CD8-positive, alpha-beta memory T cell (primary cell): ENCODE measurements at places on chromosomes 7 and 10. TPM values are rescaled to one million over a fixed set of nuclear protein-coding genes. Genes with fewer than 3 reads are reported as not detected.

SPDYE5 gene
- total RNA-seq, result not detected

ATP6V0A4 gene
- total RNA-seq, result not detected

SLC13A1 gene
- not detected for total RNA-seq

FAM204A gene
- 71.6 TPM for total RNA-seq

DNA sequence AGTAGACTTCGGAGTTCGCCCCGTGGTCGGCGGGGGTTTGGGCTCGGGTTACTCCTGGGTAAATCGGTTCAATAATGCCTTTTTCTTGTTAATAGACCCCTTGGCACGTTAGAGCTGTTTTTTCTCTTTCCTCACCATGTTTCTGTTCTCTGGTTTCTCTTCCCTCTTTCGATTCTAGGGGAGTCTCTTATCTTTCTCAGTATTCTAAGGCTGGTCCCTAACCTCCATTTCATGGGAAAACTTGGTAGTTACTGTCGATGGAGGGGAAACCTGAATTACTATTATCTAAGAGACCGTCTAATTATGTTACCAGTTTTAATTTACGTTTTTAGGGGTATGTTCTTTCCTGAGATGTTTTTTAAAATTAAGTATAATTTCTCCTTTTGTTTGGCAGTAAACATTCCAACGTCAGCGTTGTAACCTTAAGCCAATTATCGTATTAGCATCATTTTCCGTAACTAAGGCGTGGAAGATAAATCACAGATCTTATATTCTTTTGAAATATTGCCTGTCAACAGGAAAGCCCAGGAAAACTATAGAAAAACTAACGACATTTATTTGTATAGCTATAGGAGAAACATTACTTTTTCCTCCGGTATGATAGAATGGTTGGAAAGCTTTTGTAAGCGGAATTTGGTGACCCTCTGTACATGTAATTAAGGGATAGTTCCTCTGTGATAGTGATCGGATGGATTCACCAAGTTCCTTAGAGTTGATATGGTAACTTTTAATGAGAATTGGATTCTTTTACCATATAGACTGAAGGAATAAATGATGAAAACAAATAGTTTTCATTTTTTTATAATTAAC lies 847 bp downstream of the BTAF1 start:
- DNase-seq, result no peak

DNA sequence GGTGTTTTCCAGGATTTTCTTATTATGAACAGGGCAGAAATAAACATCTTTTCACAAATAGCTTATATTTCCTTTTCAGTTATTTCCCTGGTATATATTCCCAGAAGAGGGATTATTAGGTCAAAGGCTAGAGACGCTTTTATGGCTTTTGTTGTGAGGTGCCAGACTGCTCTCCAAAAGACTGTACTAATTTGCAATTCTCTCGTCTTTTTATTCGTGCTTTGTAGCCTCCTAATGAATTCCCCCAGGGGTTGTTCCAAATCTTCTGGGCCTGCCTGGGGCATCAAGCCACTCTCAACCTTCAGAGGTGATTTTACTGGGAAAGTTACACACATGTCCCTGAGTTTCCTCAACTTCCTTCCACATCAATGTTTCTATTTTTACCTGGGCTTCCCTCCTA lies 34.0 kb upstream of the R3HCC1L start:
- DNase-seq, result no peak

GRCh38 chr10:19606968-19607367 lies 209.3 kb upstream of the PLXDC2 start:
- DNase-seq, result no peak

DNA sequence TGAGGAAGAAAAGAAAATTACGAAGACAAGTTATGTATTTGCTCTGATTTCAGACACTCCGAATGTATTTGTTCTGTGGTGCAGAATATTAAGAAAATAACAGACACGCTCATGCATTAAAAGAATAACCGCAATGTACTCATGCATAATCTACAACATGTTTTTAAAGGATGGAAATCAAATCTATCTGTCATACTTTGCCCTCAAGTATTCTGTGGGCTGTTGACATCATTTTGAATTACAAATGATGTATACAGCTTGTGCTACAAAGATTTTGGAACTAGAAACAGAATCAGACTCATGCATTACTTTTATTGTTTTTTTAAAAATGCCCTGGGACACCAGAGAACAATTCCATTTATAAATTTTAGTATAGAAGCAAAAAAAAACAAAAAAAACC lies 69.9 kb downstream of the APBB1IP start:
- DNase-seq, result no peak

DNA sequence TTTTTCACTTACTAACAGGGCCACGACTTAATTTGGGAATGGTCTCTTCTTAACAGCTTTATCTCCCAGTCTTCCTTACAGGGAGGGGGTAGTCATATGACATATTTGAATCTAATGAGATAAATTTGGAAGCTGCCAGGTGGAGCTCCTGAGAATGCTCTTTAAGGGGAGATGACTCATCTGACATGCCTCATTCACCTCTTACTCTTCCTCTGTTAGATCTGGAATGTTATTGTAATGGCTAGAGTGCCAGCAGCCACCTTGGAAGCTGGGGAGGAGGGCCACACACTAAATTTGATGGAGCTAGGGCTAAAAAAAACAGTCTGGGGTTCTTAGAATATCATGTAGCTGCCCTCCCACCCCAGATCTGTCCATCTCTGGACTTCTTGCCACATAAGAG lies 22.7 kb downstream of the HECW1 start:
- no peak for DNase-seq

DNA sequence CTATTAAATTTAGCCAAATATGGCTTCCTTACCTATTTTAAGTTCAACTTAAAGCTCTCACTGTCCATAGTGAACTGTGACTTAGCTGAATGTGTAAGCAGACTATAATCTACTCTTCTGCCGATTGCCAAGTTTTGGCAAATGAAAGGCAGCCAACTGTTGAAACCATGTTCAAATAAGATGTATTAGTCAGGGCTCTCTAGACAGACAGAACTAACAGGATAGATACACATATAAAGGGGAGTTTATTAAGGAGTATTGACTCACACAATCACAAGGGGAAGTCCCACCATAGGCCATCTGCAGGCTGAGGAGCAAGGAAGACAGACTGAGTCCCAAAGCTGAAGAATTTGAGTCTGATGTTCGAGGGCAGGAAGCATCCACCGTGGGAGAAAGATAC lies 837.7 kb upstream of the AUTS2 start:
- no peak for DNase-seq

GRCh38 chr7:100677308-100678267 lies 4.0 kb downstream of the GNB2 start:
- no peak for DNase-seq

- DNase-seq, result no peak
These were observed 49.6 kb upstream of the CSTF2T start for GRCh38 chr10:51748959-51749358.

DNA sequence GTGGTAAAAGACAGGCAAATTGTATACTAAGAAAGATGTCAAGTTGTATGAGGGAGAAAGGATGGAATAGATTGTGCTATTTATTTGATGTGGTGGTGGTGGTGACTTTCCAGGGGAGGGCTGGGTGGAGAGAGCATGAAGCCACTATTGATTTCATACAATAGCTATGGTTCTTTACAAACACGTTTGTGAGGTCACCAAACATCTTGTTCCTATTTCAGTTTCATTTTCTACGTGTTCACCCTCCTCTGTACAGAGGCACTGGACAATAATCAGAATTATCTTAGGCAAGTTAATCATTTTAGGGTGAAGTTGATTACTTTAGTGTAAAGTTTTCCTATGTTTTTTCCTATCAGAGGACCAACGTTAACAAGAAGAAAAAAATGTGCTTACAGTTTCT lies 10.3 kb upstream of the CNTNAP2 start:
- DNase-seq, result no peak

DNA sequence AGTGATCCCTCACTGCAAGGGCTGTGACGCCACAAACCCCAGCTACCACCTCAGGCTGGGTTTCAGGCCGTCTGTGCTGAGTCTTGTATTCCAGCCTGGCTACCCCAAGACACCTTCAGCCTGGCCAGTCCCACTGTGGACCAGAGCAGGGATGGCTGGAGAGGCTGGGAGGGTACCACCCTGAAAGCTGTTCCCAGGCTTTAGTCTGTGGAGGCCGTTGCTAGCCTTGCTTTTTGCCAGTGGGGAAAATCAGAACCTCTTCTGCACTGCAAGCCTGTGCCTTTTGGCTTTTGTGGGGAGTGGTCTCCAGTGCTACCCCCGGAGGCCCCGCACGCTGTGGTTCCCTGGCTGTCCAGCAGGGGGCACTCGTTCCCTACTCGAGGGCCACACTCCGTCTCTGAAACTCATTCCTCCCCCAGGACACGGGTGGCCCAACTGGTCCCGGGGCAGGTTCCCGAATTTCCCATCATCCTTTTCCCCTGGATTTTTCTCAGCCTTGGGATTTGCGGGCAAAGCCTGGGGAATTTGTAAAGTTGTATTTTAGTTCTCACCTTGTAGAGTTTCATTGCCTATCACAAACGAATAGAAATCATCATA lies 128.4 kb upstream of the BTBD16 start:
- DNase-seq, result no peak
